NCI-H446 treated with DMSO at 0.1 percent for 48 hours (cell line): ENCODE measurements at places on chromosomes 3 and 15.

- no peak for DNase-seq
Measured at GRCh38 chr3:353191-353739, 156.7 kb downstream of the CHL1 start.

DNA sequence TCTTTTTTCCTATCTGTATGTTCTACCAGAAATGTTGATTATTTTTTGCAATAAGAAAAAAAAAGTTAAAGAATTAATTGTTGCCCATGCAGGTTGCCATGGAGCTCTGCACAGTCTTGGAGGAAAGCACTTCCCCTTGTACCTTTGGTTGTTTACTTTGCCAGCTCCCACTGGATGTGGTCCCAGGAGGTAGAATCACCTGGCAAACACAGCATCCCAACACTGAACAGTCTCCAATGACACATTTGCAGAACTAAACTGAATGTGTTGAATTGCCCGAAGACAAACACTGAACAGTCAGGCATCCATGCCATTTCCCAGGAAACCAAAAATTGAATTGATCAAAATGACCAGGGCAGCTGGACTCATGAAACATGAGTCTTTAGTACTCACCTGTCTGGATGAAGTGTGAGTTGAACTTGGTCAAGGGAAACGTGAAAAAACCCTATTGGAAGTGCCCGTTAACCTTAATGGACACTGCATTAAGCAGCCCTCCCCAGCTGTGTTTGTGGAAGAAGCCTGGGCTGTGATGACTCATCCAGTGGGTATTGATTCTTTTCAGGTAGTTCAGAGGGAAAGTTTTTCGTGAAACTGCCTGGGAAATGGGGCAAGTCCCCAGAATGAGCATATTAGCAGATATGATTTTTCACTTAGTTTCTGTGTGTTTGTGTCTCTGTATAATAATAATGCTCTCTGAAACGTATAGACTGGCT lies 284.7 kb upstream of the STT3B start:
- no peak for DNase-seq

GRCh38 chr15:100592898-100593297 lies 9.1 kb downstream of the LINS1 start:
- no peak for DNase-seq

DNA sequence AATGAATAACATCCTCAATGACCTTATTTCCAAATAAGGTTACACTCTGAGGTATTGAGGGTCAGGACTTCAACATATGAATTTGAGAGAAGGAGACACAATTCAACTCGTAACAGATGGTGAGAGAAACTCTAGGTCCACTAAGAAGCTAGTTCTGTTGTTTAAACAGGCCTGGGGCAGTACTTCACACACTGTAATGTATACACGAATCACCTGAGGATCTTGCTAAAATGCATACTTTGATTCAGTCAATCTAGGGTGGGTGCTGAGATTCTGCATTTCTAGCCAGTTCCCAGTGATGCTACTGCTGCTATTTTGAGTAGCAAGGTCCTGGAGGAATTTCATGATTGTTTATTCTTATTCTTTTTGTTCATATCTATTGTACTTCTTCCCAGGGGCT lies 186.8 kb downstream of the SATB1 start:
- DNase-seq = no peak

DNA sequence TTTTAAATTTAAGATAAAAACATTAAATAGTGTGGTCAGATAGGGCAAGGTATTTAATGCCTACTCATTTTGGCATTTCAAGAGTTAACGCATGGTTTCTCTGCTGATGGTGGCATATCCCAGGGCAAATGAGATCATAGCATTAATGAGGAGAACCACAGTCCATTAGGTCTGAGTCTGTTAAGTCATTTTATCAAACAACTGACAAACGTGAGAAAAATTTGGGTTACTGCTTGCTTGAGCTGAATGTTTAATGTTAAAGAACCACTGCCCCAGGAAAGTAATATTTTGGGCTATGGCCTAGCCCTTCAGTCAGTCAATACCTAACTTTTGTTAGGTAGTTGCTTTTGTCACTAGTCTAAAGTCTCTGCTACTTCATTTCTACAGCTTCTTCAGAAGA lies 37.9 kb upstream of the SLC2A2 start:
- no peak for DNase-seq

- no peak for DNase-seq
Measured at GRCh38 chr3:82087958-82088357, 326.5 kb upstream of the GBE1 start.

- DNase-seq = no peak
Measured at GRCh38 chr15:100255644-100256043, 86.1 kb downstream of the ADAMTS17 start.

DNA sequence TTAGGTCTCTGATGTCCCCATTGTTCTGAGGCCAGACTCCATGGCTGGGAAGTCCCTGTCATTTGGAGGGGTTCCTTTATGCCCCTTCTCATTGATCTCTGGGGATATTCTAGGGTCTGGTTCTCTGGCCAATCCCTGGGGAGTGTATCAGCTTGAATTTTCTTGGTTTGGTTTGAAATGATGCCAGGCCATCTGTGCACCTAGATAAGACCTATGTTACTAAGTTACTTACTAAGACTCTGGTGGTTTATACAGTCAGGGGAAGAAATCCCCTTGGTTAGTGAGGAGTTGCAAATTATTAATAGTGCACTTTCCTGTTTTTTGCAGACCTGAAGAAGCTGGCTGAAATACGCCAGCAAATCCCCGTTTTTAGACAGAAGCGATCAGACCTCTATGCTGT lies 20.3 kb downstream of the NIT2 start:
- no peak for DNase-seq

DNA sequence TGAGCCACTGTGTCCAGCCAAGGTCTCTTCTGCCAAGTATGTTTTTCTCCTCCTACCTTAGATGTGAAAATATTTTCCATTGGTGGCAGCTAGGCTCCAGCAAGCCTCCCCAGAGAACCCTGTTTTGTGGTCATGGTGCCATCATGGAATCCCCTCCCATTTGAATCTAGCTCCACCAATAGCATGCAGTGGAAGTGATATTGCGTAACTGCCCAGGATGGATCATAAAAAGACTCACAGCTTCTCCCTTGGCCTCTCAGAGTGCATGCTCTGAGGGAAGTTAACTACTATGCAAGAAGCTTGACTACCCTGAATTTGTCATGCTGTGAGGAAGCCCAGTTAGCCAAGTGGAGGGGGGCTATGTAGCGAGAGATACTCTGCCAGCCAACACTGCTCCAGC lies 27.5 kb downstream of the CRYGS start:
- DNase-seq = peak; percentile 37

DNA sequence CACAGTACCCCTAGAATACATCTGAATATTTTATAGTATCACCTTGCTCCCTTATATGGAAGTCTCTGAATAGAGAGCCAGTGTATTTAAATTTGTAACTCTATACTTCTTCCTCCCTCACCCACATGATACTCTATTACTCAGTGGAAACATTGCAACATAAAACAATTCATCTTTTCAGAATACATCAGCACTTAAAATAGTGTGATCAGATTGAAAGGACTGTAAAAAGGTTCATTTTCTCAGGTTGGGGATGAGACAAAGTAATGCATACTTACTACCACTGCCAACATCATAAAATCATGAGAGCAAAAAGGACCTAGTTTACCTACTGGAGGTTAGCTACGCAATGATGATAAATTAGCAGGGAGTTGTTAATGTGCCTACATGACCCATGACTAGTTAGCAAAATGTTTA lies 13.8 kb upstream of the THRB start:
- no peak for DNase-seq

- no peak for DNase-seq
Measured at GRCh38 chr3:118526758-118527513, 507.7 kb downstream of the IGSF11 start.

GRCh38 chr15:92883163-92883875 lies 16.8 kb upstream of the CHD2 start:
- no peak for DNase-seq

GRCh38 chr3:30252474-30252873 lies 353.9 kb upstream of the TGFBR2 start:
- no peak for DNase-seq

GRCh38 chr15:74815121-74815934 lies 2.7 kb downstream of the LMAN1L start:
- DNase-seq = peak; percentile 58

- DNase-seq = no peak
Measured at GRCh38 chr3:73846951-73847350, 222.2 kb upstream of the PDZRN3 start.

- DNase-seq = no peak
Measured at GRCh38 chr15:96764501-96764900, 434.0 kb downstream of the NR2F2 start.

GRCh38 chr3:185549122-185549521 lies 3.3 kb downstream of the LIPH start:
- peak; percentile 91 for DNase-seq

DNA sequence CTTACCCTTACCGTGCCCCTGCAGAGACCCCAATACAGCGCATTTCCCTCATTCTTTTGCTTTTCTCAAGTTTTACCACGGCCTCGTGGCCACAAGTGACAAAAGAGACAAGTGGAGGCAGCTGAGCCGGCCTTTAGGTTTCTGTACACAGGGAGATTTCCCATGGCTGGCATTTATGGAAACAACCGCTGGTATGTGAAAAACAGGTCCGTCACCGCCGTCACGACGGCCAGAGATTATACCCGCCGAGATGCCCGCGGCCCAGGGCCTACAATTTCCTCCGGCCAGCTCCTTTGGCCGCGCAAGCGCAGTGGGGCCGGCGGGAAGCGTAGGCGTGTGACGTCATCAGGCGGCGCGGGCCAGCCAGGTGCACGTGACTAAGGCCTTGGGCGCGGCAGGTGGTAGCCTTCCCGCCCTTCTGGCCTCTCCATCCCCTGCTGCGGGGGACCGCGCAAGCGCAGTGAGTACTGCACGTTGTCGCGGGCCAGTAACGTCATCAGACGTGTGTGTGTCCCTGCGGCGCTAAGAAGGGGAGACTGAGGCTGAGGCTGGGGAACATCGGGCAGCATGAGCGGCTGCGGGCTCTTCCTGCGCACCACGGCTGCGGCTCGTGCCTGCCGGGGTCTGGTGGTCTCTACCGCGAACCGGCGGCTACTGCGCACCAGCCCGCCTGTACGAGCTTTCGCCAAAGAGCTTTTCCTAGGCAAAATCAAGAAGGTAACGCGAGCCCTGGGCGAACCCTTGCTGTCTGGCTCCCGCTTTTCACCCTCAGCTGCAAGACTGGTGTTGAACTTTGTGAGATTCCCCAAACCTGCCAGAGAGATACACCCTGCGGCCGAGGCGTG lies at the start of gene ACAD9:
TSS of gene ACAD9 (plus strand) at position 496 of the 845 bp plus-strand sequence. CDS start at position 568, 72 bp downstream.
- peak; percentile 96 for DNase-seq

DNA sequence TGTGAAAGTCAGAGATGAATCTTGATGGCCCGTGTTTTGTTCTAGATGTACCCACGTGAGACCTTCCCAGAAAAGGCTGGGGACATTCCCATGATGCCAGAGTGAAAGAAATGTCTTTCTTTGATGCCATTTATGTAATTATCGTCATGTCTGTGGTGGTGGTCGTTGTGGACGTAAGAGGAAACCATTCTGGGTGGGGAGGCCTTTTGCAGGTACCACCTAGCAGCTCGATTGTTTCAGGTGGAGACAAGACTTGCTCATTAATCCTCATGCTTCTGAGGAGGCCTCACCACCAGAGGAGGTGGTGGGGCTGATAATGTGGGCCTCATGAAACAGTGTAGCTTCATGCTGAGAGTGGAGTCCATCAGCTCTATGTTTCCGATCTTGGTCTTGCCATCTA lies 58.1 kb upstream of the USP3 start:
- no peak for DNase-seq

GRCh38 chr15:66041276-66041675 lies 172.0 kb downstream of the RAB11A start:
- DNase-seq = no peak

DNA sequence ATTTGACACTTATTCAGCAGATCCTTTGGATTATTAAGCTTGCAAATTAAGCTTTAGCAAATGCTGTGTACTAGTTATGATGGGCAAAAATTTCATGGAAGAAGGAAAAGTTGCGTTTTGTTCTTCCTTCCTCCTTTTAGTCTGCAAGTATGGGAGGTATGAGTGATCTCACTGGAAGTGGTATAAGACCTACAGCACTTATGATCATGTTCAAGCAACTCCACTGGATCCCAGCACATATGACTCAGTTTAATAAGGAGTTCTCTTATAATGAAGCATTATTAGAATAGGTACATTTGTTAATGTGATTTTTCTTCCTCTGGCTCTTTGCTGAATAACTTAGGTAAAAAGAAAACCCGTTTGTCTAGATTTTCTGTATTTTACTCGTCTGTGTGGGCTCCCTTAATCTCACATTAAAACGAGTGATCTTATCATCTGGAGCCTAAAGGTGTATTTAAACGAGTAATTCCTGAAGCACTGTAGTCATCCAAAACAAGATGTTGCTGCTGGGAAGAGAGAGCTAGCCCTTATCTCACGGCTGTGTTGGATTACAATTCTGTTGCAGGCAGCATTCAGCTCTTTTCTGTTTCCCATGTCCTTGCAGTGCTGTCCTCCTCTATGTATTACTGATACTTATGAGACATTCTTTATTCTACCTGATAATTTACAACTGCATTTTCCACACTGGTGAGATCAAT lies 264.9 kb downstream of the GBE1 start:
- no peak for DNase-seq

DNA sequence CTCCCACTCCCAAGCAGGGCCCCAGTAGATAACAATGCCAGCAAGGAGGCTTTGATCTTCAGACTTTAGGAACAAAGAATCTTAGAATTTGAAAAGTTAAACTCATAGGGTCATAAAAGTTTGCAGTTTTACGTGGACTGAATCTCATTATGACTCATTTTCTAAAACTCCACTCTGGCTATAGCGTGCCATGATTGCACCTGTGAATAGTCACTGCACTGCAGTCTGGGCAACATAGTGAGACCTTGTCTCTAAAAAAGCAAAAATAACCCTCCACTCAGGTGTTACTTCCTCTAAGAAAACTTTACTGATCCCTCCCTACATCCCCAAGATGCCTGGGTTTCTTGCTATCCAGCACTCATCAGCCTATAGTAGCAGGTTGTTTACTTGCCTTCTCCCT lies 104.5 kb downstream of the IL20RB start:
- no peak for DNase-seq

DNA sequence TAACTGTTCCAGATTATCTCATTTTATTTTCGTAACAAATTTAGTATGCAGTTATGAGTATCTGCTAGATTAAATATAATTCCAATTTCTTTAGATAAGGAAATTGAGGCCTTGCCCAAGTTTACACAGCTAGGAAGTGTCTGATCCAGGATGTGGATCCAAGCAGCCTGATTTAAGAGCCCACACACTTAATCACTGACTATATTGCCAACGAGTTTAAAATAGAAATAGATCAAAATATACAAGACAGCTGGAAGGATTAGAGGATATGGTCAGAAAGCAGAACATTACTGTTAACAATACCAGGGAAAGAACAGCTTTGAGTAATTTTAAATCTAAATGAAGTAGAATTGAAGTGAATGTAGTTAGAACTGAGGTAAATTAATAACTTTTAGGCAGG lies 215.2 kb downstream of the C3orf38 start:
- DNase-seq = no peak

DNA sequence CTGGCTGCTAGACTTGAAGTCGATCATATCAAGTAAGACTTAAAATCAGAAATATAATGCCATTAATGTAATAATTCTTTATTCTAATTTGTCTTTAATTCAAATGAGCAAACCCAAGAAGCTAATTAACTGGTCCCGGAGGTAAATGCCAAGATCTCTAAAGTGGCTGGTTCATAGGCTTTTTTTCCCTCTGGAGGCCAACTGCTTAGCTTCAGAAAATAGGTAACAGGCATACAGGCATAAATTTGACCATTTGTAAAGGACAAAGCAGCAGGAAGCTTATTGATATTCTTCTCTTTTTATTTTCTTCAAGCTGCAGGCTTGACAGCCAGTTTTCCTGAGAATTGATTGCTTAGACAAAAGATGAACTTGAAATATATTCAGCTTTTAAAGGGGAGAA lies 158.6 kb upstream of the RAP2B start:
- DNase-seq = no peak

GRCh38 chr3:120648290-120648689 lies 33.7 kb downstream of the HGD start:
- DNase-seq = no peak
